ENCODE measurements at places on chromosomes 1 and 21.

DNA sequence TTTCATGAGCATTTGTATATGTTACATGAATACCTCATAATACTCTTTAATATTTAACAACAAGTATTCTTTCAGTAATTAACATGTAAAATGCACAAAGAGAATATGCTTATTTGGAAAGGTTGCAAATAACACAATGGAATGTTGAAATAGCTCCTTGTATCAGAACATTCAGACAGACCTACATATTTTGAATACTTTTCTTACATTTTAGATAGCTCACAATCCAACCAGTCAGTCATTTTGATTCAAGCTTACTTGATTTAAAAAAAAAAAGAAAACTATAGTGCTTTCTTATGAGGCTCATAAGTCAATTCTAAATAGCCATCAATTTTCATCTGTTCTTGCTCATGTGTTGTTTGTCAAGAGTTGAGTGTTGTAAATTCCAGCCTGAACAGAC is 518.8 kb downstream of the ADGRL2 start:
- DNase-seq: no peak

DNA sequence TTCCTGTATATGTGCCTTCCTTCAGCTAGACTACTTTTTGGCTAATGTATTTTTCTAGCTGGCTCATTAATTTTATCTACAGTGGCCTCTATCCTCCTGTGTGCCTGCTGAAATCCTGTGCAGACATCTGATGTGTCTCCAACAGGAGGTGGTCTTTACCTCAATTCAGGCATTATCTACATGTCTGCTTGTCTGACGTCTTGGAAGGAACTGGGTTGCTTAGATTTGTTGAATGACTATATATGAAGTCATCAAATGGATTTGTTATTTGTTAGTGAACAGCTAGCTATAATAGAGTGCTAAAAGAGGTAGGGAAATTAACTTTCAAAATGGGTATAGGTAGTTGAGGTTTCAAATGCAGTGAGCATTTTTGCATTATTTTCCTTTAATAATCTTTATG is 6.7 kb downstream of the RPL5 start:
- DNase-seq: no peak

DNA sequence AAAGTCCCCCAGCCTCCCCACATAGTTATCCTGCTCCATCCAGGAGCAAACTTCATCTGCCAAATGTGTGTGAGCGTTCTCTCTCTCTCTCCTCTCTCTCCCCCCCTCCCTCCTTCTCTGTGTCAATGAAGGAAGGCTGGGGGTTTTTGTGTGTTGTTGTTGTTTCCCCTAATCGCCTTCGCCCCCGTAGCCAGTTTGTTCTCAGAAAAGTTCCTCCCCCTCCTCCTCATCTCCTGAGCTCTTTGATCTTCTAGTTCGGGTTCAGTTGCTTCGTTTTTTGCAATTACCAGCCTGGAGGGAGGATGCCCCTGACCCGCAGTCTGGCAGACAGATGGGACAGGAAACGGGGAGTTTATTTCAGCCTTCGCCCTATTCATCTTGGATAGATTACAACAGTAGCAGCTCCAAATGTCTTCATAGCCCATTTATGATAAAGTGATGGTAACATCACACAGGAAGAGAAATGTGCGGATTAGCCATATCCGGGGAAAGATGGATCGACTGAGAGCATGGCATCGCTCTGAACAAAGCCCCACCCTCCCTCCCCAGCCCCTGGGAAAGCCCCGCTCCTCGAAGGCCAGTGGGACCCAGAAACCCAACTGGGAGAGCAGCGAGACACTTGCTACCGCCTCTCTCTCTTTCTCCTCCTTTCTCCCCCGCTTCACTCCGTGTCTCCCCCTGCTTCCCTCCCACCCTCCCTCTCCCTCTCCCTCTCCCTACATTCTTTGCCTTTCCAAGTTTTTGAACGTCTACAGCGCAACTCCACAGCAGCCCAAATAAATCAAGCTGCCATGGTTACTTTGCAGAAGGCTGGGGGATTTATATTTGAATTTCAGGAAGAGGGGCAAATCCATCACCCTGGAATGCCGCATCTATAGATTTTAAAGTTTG is 139.7 kb upstream of the ARHGEF16 start:
- DNase-seq: no peak

DNA sequence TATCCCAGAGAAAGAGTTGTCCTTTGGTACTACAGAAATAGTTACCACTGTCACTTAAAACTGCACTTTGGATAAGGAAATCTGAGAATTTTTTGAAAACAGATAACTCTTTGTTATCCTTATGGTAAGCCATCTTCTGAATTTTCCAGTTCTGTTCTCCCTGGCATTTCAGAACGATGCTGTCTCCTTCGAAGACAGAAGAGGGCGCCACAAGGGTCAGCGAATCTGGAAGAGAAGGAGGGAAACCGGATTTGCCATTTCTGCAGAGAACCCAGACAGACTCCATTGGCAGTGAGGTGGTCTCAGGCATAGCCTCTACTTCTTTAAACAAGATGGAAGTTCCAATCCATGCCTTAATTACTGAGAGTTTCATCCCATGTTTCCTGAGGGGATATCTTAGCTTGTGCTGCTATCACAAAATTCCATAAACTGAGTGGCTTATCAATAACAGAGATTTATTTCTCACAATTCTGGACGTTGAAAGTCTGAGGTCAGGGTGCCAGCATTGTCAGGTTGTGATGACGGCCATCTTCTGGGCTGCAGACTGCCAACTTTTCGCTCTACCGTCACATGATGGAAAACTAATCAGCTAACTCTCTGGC is 6.4 kb downstream of the FCRL2 start:
- no peak for DNase-seq

- no peak for DNase-seq
Measured at GRCh38 chr1:202671399-202671798, 38.9 kb downstream of the SYT2 start.

DNA sequence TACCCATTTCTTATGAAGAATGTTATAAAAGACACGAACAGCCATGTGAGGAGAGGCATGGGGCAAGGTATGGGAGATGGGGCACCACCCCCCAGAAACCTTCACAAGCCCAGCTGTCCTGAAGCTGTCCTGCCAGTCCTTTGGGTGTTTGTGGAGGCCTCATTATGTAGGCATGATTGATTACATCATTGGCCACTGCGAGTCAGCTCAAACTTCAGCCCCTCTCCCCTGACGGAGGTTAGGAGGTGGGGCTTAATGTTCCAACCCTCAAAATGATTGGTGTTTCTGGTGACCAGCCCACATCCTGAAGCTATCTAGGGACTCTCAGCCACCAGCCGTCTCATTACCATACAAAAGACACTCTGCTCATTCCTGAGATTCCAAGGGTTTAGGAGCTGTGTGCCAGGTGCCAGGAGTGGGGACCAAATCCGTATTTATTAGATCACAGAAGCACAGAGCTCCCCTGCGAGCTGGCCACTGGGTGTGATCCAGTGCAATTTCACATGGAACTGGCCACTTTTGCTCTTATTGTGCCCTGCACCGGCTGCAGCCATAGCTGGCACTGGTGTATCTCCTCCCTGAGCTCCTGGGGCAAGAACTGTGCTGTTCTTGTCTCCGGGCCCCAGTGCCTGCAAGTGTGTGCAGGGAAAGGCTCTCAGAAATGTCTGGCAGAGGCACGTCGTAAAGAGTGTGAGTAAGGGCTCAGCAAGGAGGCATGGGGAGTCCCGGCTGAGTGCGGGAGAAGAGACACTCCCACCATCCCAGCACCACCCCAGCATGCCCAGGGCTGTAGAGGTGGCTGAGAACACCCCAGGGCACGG is 10.5 kb downstream of the KIAA1614 start:
- no peak for DNase-seq

GRCh38 chr1:145891143-145891542 is 5.5 kb upstream of the ANKRD35 start:
- no peak for DNase-seq

GRCh38 chr1:241947354-241947753 is 10.2 kb upstream of the BECN2 start:
- no peak for DNase-seq

DNA sequence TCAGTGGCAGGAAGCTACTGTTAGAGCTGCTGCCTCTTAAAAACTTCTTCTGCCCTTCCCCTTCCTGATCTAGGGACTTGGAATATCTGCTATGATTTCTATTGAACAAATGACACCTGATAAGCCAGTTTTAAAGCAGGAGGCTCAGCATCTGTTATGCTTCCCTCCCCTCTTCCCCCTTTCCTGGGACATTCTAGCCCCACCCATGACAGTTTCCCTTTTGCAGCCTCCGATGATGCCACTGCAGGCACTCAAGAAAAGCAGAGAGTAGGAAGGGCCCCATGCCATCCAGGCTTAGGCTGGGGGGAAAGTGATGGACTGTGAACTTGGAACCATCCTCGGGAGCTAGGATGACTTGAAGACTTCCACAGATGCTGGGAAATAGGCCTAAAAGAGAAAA is 15.1 kb upstream of the EPB41 start:
- DNase-seq: no peak

DNA sequence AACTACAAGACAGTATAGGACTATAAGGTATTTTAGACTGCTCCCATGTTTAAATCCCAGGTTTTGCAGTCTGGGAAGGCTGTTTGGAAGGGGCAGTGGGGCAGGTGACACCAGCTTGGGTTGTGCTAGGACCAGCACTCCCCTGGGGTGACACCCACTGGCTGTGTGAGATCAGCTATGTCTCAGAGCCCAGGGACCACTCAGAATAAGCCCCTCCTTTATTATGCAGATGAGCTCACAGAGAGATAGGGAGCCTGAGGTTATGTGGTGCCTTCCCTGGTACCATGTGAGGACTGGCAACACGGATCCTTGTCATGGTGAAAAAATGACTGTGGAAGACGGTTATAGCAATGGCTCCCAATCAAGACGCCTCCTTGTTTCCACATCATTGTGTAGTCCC is 71.0 kb downstream of the NENF start:
- DNase-seq: no peak

DNA sequence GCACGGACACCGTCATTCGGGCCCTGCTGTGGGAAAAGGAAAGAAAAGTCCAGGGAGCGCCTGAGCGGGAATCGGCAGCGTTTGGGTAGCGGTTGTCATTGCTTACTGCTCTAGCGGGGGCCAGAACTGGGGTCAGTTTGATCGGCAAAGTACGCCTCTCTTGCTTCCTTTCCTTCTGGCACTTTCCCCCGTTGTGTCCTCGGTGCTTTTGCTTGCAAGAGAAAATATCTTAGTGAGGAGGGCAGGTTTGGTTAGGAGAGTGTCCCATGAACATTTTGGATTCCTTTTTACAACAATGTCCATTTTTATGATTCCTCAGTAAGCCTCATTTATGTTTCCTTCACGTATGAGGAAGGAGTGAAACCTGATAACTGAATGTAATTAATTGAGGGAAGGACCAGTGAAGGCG is 670 bp downstream of the ST3GAL3 start:
- DNase-seq: no peak

- no peak for DNase-seq
Measured at GRCh38 chr1:95321531-95321930, 87.5 kb downstream of the RWDD3 start.
